ENCODE measurements at places on chromosomes 7 and 10.

DNA sequence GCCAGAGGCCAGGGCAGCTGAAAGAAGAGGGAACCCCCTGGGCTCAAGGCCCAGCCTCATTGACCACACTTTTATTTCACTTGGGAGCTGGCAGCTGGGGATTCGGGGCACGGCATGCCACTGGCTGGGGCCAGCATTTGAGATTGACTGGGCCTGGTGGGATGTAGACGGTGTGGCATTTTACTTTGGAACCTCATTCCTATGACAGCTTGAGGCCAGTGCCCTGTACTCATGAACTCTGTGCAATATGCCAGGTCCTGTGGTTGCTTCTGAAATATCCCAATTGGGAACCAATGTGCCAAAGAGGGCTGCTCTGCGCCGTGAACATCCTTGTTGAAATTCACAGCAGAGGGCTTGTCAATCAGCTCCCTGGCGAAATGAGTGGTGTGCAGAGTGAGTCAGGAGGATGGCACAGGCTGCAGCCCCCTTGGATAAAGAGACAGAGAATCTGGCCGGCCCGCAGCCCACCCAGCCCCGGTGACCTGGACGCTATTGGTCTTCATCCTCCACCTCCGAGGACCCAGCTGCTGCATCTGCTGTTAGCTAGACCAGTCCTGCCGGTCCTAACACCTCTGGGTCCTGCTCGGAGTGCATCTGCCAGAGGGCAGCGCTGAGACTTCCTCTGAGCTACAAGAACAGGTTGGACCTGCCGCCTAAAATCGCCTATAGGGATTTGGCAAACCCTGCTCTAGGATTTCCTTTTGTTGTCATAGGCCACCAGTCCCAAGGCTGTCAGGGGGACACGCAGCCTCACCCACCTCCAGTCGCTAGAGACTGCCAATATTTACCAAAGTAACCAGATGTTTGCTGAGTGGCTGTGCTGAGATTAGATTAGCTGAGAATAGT lies 58.0 kb downstream of the PRKAG2 start:
- no peak for DNase-seq

DNA sequence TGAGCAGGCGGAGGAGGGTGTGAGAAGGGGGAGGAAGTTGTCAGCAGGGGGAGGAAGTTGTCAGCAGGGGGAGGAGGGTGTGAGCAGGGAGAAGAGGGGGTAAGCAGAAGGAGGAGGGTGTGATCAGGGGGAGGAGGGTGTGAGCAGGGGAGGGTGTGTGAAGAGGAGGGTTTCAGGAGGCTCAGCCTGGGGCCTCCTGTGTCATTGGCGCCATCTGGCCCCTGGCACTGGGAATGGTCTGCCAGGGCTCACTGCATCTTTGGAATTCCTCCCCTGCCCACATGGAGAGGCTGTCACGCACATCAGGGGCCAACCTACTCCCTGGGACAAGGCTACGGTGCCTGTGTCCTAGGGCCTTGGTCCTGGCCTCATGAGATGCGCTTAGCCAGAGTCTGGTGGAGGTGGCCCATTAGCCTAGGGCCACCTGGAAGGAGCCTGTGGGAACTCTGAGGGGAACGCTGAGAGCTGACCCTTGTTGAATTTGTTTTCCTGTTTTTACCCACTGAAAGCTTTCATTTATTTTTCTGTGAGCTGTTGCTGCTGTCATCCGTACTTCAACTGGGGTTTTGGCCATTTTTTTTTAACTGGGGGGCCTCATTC lies 18.0 kb downstream of the CAMK2B start:
- no peak for DNase-seq

DNA sequence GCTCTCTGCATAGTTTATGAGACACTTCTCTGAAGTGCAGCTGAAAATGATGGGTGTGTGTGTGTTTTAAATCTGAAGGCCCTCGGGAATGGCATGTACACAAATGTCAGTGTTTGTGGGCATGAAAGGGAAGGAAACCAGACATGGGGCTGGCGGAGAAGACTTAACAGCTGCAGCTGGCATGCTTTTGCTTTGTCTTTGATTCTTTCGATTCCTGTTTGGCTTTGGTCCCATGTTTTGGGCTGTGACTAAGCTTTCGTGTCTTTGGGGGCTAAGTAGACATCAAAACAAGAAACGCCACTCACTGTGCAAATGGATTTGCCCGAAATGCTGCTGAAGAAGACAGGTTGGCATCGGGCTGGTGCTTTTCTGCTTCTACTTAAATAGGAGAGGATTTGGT lies 179.3 kb downstream of the PFKFB3 start:
- no peak for DNase-seq

GRCh38 chr10:52464368-52465124 lies 150.5 kb downstream of the DKK1 start:
- no peak for DNase-seq

GRCh38 chr7:44655341-44655740 lies 48.9 kb downstream of the OGDH start:
- no peak for DNase-seq

GRCh38 chr10:93993782-93994437 lies at the start of gene PLCE1:
Gene PLCE1 (plus strand): TSS chr10:93993931. CDS start chr10:94031047, 37,116 bp downstream.
- peak; percentile 47 for DNase-seq

GRCh38 chr7:54888067-54888733 lies 129.2 kb upstream of the SEC61G start:
- peak; percentile 8 for DNase-seq

- DNase-seq: no peak
Measured at GRCh38 chr10:99689461-99689860, 30.2 kb downstream of the ENTPD7 start.

DNA sequence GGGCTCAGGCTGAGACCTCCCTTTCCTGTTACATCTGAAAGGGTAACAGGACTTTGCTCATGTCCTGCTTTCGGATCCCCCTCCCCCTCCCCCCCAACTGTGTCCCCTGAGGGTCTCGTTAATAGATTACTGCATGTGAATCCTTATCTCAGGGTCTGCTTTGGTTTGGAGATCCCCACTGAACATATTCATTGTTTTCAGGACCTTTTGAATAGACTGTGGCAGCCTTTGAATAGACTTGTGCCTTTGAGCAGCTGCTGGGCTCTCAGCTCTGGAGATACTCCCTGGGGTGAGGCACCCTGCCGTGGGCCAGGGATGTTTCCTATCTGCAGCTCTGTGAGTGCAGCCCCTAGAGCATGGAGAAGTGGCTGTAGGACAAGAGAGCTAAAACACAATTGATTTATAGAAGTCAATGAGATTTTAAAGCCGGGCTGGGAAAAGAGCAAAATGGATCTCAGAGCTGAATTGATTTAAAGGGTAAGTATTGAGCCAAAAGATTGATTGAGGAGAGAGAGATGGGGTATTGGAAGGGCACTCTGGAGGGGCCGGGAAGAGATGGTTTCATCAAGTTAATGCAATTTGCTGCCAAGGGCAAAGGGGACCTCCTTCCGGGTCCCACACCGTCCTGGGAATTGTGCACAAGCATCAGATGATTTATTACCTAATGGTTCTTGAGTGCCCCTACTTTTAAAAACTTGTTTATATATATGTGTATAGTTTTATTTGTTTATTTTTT lies 9.9 kb downstream of the ARHGAP22 start:
- DNase-seq: no peak

DNA sequence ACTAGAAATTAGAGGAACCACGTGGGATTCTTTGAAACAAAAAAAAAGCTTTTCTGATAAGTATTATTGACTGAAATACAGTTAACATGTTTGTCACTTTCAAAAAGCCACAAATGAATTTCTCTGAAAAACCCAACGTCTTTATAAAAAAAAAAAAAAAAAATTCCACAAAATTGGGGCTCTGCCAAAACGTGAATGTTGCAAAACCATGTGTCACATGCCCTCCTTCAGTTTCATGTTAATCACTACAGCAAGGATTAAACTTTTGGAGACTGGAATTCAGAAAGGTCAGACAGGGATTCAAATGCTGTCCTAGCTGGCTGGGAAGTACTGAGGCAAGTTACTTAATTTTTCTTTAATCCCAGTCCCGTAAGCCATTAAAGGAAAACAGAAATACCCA lies 278.0 kb upstream of the KLF14 start:
- DNase-seq: no peak

DNA sequence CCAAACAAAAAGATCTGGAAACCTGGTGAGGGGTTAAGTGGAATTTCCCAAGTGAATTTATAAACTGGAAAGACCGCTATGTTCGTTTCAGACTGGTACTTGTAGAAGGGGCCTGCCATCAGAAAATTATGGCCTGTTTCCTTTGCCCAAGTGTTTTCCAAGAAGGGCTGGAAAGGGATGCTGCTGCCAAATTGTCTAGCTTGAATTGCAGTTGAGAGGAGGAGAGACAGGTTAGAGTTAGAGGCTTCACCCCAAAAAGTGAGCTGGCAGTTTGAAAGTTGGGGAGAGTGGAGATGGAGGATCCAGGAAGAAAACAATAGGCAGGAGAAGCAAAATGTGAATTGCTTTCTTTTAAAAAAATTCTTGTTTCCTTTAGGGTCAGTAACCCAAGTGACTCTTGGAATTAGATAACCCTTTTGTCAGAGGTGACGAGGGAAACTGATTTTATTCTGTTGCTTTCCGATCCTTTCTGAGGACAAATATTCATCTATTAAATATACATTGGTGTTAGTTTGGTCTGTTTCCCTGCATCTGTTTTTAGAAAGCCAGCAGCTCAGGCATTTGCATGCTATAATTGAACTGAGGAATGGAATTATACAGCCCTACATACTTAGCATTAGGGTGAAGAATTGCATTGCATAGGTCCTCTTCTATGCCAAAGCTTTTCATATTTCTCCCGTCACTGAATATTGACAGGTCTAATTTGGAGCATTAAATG lies 82.5 kb upstream of the PRR15 start:
- no peak for DNase-seq

GRCh38 chr7:35676211-35676610 lies 18.7 kb downstream of the HERPUD2 start:
- DNase-seq: no peak

- no peak for DNase-seq
Measured at GRCh38 chr7:96023387-96023786, 251.0 kb downstream of the DYNC1I1 start.

- DNase-seq: no peak
Measured at GRCh38 chr7:1781369-1781768, 111.3 kb downstream of the ELFN1 start.
